ENCODE measurements at places on chromosomes 7 and 10.
A peak's percentile ranks its signal among the peaks of the same experiment; 100 is the strongest.

- no peak for DNase-seq
Measured at GRCh38 chr7:121351682-121352081, 22.9 kb downstream of the WNT16 start.

DNA sequence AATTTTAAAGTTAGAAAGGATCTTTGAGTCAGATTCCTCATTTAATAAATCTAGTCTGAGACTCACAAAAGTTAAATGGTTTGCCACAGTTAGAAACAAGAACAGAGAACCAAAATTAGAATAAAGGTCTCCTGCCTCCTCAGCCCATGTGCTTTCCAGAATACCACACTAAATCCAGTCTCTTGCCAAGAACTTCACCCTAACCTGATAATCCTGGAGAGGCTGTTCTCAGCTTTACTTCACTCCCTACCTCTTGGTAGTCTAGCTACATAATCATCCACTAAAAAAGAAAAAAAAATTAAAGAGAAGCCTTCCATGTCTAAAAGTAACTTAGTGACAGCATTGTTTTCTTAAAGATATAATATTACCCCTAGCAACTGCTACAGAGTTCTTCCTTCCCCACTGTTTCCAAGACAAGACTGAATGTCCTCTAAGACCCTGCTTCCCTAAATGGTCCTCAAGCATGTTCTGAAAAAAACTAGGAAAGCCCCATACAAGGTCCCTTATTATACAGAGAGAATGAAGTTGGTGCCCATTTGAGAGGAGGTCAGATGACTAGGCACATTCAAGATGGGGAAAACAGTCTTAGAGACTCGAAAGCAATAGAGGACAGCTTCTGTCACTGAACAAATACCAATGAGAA is 56.8 kb downstream of the ZNF438 start:
- no peak for DNase-seq

DNA sequence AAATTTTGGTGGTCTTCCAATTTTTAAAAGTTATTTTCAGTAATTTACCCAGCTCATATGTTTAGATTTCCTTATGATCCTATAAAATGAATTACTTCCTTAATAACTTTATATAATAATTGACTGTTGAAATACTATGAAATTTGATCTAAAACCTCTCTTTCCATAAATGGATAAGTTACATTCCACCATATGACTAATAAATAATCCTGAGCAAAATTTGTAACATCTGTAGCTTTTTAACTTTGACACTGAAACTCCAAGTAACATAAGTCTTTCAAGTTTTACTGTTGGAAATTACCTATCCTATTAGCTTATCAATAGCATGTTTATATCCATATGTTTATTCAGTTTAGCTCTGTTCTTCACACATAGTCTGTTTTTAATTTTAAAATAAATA is 85.3 kb downstream of the HECTD2 start:
- no peak for DNase-seq

- DNase-seq = no peak
Measured at GRCh38 chr7:916291-916941, 38.1 kb downstream of the ADAP1 start.

GRCh38 chr10:123548770-123549169 is 117.4 kb upstream of the GPR26 start:
- no peak for DNase-seq

DNA sequence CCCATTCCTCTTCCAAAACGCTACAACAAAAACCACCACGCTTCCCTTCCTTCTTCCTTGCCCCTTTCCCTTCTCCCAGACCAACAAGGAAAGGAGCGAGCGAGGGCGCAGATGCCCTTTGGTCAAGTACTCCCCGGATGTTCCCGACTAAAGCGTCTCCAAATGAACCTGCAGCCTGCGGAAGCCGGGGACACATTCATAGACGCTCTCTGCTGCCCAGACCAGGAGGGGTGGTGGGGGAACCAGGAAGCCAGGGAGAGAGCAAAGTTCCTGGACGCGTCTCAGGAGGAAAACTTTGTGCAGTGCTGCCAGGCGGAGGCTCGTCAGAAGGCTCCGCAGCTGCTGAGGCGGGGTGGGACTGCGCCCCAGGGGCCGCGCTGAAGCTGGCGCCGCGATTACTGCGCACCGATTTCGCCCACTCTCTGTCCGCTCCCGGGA is 754 bp downstream of the SEMA3D start:
- DNase-seq = peak; percentile 41

DNA sequence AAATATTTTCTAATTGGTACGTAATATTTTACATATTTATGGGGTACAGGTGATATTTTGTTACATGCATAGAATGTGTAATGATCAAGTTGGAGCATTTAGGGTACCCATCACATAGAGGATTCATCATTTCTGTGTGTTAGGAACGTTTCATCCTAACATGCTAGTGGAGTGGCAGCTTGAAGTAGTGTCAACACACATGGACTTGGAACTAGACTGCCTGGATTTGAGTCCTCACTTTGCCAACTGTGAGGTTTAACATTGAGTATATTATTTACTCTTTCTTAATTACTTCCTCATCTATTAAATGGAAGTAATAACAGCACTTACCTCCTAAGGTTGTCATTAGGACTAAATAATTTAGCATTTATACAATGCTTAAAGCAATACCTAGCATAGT is 241.9 kb downstream of the PLXDC2 start:
- DNase-seq = no peak

GRCh38 chr10:48498940-48499510 is 105.8 kb downstream of the ARHGAP22 start:
- DNase-seq = no peak

DNA sequence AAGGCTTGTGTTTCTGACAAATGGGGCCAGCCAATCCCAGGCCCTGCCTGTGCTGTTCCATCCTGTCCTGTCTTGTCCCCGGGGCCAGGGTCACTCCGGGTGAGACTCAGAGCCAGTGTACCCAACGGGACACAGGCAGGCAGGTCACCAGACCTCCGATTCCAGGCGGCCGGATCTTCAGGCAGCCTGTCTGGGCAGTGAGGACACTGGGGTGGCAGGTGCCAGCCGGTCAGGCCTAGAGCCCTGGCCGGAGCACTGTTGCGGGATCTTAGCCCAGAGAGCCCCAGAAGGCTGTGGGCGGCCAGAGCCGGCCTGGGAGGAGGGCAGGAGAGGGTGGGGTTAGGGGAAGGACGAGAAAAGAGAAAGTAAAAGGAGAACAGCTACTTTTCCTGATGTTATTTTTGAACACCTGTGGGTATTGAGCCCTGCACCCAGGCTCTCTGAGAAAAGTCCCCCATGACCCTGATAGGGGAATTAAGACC is 134.3 kb upstream of the TNRC18 start:
- DNase-seq = no peak

Measured in NCI-H526 (cell line).